ENCODE measurements at places on chromosomes 7 and 10.
A peak's percentile ranks its signal among the peaks of the same experiment; 100 is the strongest.

DNA sequence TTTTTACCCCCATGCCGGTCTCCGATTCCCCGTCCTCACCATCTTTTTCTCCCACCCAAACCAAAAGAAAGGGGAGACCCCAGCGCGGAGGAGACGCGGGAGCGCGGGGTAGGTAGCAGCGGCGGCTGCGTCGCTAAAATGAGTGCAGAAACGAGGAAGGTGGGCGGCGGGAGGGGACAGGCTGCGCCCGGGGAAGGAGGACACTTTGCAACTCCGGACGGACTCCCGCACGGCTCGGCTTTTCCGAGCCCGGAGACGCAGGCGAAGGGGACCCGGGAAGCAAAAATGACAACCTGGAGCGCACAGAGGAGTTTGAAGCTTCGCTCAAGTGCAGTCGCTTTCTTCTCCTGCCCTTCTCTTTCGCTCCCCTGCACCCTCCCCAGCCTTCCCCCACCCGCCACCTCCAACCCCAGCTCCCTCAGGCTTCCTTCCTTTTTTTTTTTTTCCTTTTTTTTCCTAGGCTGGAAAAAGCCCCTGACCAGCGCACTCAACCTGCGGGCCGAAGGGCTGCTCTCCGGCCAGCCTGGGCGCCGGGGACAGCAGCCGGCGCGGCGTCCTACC lies 453 bp downstream of the SFMBT2 start:
- no peak for DNase-seq

GRCh38 chr7:14688208-14688607 lies 214.3 kb downstream of the DGKB start:
- DNase-seq, result no peak

DNA sequence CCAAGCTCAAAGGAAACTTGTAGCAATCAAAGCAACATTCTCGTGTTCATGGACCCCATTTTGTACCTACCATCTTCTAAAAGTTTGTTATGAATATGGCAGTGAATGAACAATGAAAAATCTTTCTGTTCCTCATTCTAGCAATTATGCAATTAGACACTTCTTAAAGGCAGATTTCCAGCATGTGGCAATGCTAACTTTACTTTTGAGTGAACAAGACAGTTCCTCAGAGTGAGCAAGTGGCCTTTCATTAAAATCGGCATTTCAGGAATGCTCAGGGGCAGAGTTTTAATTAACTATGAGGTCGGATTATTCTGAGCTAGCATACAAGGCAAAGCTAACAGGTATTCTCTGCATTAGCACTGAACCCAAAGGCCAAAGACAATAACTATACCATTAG lies 48.4 kb upstream of the NFE2L3 start:
- no peak for DNase-seq

DNA sequence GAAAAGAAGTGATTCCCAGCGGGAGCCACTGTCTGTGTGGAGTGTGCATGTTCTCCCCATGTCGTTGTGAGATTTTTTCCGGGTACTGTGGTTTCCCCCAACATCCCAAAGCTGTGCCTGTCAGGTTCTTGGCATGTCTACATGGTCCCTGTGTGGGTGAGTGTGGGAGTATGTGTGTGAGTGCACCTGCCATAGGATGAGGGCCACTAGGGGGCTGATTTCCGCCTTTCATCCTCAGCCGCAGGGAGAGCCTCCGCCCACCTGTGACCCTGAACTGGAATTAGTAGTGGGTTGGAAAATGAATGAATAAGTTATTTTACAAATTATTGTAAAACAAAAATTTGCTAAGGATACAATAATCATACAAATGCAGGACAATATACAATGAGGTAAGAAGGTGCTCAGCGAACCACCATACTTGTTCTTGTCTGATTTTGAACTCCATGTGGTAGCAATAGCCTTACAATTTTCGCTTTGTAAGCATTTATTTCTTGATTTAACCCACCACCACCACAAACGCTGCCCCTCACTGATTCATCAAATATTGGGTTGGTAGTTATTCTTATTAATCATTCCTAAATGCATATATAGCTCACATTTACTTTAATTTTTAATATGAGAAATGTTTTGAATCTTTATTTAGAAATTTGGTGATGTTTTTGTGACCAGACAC lies 641.2 kb upstream of the VSTM2A start:
- DNase-seq, result no peak

DNA sequence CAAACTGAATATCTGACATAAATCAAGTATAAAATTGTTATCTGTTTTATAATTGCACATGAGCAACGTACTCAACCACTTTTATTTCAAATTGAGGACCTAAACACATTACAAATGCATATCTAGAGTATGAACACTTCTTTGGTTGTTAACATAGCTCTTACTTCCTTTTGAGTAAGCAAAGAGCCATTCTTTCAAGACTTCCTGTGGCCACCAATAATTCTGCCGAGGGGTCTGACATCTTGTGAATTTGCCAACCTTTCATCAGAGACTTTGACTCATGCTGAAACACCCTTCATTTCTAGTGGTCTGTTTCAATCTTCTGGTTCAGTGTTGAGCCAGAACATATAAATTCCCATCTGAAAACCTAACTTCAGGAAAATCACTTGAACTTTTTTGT lies 59.4 kb downstream of the CDK14 start:
- DNase-seq, result no peak

- DNase-seq, result no peak
These were observed 451.7 kb downstream of the DNAJB9 start for GRCh38 chr7:109021390-109021789.

GRCh38 chr10:121438333-121438732 lies 159.9 kb downstream of the FGFR2 start:
- no peak for DNase-seq

GRCh38 chr10:44960482-44961229 lies 1.1 kb downstream of the RASSF4 start:
- no peak for DNase-seq

DNA sequence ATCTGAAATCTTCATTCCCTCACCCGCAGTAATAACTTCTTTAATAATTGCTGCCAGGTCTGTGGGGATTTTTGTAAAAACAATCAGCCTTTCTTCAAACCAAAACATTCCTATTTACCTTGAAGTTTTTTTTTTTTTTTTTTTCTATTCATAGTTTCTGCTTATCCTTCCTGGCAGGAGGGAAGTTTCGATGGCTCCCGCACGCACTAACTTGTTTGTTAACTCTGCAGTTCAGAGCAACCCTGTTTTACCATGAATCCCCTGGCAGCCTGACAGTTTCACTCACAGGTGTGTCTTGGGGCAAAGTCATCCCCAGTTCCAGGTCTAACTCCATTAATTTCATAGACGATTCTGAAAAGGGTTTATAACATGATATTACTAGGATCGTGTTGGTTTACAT lies 149.3 kb downstream of the KLF6 start:
- DNase-seq, result no peak

GRCh38 chr7:43671521-43671920 lies 57.8 kb downstream of the COA1 start:
- DNase-seq, result no peak

- DNase-seq, result no peak
These were observed 22.8 kb downstream of the NSMCE4A start for GRCh38 chr10:121952226-121952625.

- DNase-seq, result no peak
These were observed 229.2 kb downstream of the CELF2 start for GRCh38 chr10:11246752-11247467.

GRCh38 chr10:28841625-28842024 lies 164.3 kb downstream of the BAMBI start:
- DNase-seq, result no peak

DNA sequence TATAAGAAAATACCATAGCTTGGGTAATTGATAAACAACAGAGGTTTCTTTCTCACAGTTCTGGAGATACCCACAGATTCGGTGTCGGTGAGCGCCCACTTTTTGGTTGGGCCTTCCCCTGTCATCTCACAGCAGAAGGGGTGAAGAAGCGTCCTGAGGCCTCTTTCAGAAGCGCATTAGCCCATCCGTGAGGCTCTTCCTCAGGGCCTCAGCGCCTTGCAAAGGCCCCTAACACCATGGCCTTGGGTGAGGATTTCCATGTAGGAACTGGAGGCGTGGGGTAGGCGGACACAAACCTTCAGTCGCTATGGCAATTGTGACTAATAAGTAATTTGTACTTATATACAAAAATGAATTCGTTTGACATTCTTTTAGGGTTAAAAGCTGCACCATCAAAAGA lies 316.0 kb downstream of the PTPRN2 start:
- no peak for DNase-seq

GRCh38 chr7:101537205-101537604 lies 91.9 kb downstream of the MYL10 start:
- no peak for DNase-seq

- DNase-seq, result no peak
These were observed 125.7 kb upstream of the CDK1 start for GRCh38 chr10:60652628-60653027.

GRCh38 chr7:25215694-25216335 lies 12.5 kb downstream of the NPVF start:
- DNase-seq, result peak; percentile 2

DNA sequence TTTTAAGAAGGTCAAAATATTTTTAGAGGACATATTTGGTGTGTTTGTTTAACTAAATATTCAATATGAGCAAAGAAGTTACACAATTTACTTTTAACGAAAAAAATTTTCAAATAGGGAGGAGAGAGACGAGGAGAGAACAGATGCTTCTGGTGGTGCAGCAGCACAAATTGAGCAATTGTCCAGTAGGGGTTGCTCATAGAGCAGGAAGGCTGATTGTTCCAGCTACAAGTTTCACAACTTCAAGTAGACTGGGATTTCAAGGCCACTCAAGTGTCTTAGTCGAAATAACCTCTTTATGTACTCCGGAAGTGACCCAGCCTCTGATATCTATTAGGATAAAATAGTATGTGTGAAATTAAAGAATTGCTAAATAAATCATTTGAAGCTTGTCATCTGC lies 197.9 kb downstream of the HDAC9 start:
- DNase-seq, result no peak

DNA sequence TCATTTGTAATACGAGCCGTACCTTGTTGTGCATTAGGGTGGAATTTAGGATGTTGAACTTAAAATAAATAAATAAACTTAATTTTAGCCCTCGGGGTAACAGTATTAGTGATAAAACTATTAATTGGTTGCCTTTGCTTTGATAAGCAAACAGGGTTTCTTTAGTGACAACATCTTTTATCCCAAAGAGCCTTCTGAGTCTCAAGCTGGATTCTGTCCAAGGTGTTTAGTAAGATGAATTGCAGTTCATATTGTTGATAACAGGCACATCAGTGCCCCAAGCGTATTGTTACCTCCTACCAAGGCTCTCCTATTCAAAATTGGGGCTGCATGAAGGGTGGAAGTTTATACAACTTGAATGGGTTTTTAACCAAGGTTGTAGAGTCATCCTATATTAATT lies 144.4 kb upstream of the CELF2 start:
- DNase-seq, result no peak

GRCh38 chr10:94361171-94361794 lies 1.5 kb downstream of the NOC3L start:
- DNase-seq, result no peak

- no peak for DNase-seq
These were observed 22.8 kb upstream of the TTYH3 start for GRCh38 chr7:2608921-2609411.

DNA sequence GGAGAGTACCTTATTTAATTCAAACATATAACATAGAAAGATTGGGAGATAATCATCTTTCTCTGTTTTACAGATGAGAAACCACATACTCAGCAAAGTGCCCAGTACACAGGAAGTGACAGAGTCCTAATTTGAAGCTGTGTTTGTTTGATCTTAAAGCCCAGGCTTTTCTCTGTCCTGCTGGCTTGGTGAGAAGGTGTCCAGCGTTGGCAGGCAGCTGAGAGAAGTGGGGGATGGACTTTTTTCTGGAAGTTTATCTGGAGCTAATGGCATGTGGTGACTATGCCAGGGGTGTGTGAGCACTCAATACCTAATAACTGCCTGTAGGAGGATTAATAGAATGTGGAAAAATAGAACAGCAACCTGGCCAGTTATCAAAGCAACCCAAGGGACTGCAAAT lies 60.8 kb downstream of the NPSR1 start:
- DNase-seq, result no peak

DNA sequence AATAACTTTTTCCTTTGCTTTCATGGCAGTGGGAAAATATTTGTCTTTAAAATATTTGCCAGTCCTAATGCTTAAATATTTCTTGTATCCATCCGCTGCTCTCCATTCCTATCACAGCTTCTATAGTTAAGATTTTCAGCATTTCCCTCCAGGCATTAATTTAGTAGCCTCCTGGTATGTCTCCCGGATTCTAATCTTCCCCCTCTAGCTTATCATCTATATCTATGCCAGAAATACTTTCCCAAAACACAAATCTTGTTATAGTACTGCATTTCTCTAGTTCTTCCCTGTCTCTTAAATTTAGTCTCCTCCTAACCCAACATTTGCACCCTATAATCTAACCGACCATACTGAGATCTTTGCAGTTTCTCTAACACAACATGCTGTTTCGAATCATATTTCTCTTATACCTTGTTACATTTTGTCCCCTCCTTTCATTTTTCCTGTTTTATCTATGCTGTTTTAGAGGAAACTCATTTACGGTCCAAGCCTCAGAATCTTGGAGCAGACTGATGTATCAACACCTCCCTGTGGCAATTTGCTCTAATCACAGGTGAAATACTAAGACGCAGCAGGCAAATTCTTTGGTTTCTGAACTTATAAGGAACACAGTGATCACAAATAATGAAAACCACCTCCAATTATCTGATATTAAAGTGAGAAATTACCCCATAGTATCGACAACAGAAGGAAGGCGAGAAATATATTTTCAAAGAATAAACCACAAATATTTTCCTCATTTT lies 10.3 kb downstream of the CNTNAP2 start:
- no peak for DNase-seq

DNA sequence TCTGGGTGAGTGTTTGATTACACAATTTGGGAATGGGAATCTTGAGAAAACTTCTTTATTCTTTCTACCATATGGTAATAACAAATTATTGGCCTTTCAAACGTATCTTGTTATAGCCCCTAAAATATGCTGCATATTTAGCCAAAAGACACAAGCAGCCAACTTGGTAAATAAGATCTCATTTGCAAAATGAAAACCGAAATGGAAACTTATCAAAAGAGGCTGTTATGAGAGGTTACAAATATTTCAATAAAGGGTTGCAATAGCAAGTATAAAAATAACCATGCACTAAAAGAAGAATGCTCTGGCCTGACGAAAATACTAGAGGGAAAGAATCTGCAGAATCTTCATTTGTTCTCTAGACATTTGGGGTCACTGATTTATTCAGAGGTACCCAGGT lies 259.5 kb upstream of the LRRN3 start:
- DNase-seq, result no peak

- DNase-seq, result no peak
These were observed 62.1 kb downstream of the PTEN start for GRCh38 chr10:87925570-87925969.

All from left renal cortex interstitium (tissue), 4 donors.